Stimulated activated CD8-positive, alpha-beta memory T cell treated with anti-CD3 and anti-CD28 coated beads, Interleukin-12 subunit alpha, Interleukin-12 subunit beta, amount 100 ng/mL, for 4 hours (primary cell): ENCODE measurements at places on chromosomes 6 and 20.

- no peak for DNase-seq
Measured at GRCh38 chr6:129069006-129069405, 186.1 kb downstream of the LAMA2 start.

GRCh38 chr20:51871943-51872342 lies 69.6 kb upstream of the SALL4 start:
- DNase-seq: no peak

- no peak for DNase-seq
Measured at GRCh38 chr6:168201383-168201782, 118.2 kb downstream of the DACT2 start.

- no peak for DNase-seq
Measured at GRCh38 chr6:37242429-37243052, 15.0 kb upstream of the TBC1D22B start.

GRCh38 chr20:36431604-36432003 lies 109.7 kb upstream of the MYL9 start:
- DNase-seq: no peak

DNA sequence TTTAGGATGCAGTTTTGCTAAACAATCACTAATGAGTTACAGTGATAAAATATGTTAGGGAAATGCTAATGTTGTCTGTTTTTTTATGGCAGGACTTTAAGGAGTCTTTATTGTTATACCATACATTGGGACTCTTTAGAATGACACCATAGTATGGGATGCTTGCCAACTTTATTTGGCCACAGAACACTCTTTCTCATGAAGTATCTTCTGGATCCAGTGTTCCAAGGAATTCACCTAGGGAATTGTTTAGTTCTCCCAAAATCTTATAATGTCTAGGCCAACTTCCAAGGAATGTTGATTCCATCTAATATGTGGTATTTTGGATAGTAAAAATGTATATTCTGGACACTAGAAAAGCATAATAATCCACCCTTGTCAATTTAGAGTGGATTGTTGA lies 3.3 kb downstream of the RIN2 start:
- no peak for DNase-seq

GRCh38 chr6:3669916-3670315 lies 81.6 kb downstream of the PXDC1 start:
- no peak for DNase-seq

DNA sequence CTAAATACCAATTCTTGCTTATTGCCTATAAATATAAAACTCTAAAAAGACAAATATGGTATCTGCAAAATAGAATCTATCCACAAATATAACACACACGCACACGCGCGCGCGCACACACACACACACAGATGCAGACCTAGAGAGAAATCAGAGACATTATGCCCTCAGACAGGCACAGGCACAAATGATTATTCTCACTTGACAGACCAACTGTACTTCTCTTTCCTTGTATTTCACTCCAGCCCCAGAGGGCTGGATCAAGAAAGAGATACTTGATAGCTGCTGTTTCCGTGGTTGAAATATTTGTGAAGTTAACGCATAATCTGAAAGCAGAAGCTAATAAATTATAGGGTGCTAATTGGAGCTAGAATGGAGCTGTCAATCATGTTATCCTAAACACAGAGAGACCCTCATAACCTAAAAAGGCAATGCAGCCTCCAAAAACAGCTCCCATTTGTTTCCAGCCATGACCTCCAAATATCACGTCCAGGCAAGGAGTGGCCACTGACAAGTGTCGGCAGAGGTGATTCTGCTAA lies 11.5 kb downstream of the VGLL2 start:
- no peak for DNase-seq

GRCh38 chr6:41846666-41847237 lies 48.4 kb downstream of the USP49 start:
- peak; percentile 2 for DNase-seq

DNA sequence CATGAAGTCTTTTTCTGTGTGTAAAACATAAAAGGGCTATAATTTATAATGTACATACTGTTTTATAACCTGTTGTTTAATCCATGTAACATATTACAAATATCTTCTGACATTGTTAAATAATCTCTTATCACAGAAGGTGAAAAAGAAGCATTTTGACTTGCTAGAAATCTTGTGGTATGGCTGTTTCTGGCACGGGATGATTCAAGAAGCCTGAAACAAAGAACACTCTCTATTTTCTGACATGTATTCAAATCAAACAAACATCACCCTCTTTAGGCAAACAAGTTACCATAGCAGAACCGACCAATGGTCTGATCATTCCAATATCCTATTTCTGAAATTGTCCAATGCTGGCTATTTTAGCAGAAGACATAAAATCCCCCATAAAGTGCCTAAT lies 55.4 kb downstream of the HS3ST5 start:
- no peak for DNase-seq

- DNase-seq: no peak
Measured at GRCh38 chr6:111898452-111898851, 25.2 kb upstream of the FYN start.

- no peak for DNase-seq
Measured at GRCh38 chr6:105363100-105363754, 39.7 kb downstream of the PREP start.

DNA sequence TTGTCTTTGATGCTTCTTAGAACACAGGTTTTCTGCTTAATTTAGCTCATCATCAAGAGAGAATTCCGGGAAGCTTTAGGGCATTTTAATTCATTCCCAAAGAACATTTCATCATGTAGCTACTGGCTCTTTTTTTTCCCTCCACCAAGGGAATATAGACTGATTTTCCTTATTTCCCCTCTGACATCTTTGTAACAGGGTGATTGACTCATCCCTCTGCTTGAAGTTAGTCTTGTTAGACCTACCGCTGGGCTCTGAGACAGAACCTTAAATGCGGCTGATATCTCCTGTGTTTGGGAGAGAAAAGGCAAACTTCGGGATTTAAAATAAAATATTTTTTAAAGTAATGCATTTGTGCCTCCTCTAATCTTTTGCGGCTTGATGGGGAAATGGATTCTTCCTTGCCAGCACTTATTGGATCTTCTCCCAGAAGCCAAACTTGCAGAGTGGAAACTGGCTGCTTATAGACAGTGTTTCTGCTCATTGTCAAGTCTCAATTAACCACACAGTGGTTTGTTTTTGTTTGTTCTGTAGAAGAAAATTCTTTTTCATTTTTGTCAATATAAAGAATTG lies 272.7 kb upstream of the PLCB4 start:
- no peak for DNase-seq

- no peak for DNase-seq
Measured at GRCh38 chr6:105849746-105850145, 236.4 kb upstream of the PRDM1 start.

DNA sequence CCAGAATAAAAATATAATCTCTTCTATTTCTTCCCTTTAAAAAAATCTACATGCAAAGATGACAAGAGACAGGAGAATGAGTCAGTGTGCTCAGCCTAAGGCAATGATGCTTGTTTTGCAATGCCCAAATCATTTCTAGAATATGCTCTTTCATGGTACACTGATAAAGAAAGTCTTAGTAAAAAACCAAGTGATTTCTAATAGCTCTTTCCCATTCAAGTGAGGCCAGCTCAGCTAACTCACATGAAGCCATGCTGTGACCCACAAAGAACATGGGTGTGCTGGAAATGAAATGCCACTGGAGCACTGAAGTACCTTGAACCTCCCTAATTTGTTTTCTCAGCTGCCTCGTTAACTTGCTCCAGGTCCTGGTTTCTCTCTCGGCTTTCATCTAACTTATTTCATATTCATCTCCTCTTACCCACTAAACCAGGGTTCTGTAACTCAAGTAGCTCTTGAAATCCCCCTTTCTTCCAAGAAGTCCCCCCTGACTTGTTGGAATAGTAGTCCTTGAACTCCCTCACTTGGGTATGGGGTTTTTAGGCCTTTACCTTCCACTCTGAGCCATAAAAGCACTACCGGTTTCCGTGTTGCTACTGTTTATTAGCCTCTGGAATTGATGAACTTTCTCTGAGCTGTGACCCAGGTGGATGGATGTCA lies 92.7 kb downstream of the IRF4 start:
- no peak for DNase-seq

GRCh38 chr6:125294925-125295324 lies 6.8 kb downstream of the HDDC2 start:
- DNase-seq: no peak

- DNase-seq: no peak
Measured at GRCh38 chr6:91043751-91044150, 456.9 kb upstream of the MAP3K7 start.

DNA sequence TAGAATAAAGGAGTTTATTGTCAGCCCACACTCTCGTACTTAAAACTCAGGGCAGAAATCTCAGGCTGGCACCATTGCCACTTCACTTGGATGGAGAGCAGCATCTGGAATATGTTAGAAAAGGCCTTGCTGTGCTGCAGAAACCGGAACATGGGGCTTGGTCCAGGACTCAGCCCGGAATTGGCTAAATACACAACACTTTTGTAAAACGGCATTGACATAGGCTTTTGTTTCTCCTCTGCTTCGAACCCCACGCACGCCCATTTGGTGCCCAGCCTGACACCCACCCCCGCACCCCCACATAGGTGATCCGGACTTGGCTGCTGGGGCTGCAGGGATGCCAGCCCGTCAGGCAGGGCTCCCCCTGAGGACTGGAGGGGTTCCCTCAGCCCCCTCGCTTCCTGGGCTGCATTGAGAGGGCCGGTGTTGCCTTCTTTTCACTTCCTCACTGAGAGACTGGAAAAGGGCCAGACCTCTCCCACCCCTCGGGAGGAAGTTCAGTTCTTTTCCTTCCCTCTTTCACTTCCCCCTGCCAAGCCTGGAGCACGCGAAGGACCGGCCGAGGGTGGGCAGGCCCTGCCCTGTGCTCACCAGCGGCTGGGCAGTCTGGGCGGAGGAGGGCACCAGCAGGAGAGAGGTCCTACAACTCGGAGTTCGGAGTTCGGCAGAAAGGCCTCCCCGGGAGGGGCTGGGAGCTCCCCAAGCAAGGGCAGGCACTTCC lies 17.9 kb upstream of the CST3 start:
- DNase-seq: no peak

GRCh38 chr6:40477246-40478126 lies 109.7 kb downstream of the LRFN2 start:
- DNase-seq: peak; percentile 5

GRCh38 chr6:158408552-158409130 lies 96.4 kb downstream of the TULP4 start:
- no peak for DNase-seq

DNA sequence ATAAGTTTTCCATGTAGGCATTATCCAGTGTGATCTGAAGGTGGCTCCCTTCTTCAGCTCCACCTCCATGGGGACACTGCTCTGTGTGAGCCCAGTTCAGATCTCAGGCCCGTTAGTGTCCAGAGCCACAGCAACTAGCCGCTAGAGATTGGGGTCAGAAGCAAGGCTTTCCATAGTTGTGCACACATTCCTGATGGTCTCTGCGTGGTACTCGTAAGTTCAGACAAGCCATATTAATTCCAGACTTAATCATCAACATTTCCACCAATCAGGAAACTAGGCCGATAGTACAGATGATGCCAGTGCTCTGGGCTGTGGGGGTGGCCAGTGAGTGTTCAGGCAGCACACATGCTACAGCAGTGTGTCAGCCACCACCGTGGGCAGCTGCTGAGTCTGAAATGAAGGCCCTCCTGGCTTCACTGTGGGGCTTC lies 17.5 kb upstream of the SYNCRIP start:
- no peak for DNase-seq

DNA sequence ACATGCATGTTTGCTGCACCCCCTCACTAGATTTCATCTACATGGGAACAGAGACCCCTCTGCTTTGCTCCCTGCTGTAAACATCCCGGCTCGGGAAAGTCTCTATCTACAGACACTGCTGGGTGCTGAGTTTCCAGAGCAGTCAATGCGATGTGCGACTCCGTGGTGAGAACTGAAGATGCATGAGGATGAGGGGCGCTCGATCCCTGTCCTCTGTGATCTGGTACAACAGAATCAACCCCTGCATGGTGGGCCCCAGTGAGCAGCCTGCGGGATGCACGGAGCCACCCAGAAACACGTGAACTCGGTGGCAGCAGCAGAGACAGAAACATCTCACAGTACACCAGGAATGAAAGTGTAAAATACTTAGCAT lies 83.1 kb downstream of the THBS2 start:
- no peak for DNase-seq

DNA sequence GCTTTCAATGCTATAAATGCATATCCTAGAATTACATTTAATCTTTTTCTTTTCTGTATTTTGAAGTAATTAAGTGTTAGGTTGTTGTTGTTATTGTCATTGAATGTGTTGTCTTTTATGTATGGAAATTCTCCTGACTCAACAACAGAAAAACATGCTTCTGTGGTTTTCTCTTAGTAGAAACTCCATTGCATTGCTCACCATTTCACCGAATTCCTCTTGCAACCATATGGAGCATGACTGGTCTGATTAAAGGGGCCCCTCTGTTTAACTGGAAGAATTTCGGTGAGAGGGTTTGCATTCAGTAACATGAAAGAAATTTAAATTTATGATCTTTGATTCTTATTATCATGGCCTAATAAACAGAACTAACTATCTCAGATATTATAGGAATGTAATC lies 454.3 kb upstream of the JARID2 start:
- no peak for DNase-seq

DNA sequence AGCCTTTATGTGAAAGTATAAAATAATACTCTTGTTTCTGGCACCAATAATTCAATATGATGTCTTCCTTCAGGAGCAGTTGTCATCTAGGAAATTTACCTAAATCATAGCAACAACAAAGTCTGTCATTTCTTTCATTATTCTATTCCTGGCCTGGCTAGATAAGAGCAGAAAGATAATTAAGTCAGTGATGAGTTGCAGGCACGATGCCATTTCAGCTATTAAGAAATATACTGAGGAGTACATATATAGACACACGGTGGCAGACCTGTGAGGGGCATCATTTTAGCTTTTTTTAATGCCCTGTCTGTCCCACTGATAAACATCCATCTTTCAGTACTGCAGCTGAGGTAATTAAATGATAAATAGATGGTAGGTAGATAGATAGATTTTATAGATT lies 756.1 kb upstream of the EPHA7 start:
- no peak for DNase-seq

DNA sequence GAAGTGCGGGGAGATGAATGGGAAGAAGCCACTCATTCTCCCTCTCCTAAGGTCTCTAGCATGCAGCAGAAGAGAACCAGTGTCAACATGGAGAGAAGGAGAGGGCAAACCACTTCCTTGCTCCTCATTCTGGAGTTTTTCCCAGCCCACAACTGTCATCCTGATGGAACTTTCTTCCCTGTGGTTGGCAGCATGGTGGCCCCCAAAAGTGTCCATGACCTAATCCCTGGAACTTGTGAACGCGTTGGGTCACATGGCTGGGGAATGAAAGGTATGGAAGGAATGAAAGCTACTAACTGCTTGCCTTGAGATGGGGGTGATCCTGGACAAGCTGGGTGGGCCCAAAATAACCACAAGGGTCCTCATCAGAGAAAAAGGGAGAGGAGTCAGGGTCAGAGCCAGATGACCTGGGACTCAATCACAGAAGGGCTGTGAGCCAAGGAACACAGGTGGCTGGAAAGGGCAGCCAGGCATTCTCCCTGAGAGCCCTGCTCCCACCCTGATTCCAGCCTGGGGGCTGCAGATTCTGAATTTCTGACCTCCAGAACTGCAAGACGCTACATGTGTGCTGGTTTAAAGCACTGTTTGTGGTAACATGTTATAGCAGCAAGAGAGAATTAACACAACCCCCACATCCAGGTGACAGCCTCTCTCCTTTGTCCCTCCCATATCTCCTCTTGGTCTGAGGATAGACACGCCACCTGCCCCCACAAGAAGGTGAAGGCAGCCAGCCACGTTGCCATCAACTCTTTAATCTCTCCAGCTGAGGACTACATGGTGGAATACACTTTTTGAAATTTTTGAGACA lies 63.2 kb downstream of the PYGB start:
- DNase-seq: no peak
